MM.1S (cell line): ENCODE measurements at places on chromosomes 3 and 15.

DNA sequence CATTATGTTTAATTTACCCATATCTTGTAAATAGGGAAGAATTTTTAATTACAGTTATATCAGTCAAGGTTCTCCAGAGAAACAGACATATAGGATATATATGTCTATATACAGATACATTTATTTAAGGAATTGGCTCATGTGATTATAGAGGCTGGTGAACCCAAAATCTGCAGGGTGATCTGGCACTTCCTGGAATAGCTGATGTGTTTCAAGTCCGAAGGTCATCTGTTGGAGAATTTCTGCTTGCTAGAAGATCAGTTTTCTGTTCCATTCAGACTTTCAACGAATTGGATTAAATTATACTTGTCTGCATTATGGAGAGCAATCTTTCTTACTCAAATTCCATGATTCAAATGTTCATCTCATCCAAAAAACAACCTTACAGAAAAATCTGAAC is 694.6 kb upstream of the DPPA4 start:
- no peak for DNase-seq

DNA sequence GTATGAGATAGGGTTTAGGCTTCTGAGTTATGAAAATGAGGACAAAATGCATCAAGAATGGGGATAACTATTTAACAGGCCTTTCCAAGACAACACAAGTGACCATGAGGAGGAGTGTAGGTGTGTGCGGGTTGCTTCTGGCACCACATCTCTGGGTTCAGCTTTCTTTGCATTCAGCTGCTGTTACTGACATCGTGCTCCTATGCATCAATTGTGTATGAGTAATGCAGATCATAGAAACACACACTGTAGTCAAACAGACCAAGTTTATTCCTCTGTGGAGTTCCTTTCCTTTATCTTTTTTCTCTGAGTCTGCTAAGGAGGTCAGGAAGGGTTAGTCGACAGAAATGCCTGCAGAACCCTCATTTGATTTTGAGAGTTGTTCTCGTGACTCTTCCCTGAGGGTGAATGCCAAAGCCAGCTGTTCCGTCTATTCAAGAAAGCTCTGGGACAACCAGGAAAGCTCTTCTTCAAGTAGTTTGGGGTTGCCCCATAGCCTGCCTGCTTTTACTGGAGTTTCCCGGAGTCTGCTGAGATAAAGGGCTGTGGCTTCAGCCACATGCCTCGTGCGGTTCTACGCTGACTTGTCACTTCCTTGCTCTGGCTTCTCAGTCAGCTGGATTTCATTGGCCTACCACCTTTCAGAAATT is 136.7 kb upstream of the TLE3 start:
- no peak for DNase-seq

GRCh38 chr15:73683777-73684580 is at the start of gene CD276:
Gene CD276, plus strand, starts transcription at chr15:73684383. Its CDS starts 15,257 bp downstream, at chr15:73699640.
- DNase-seq = peak; percentile 60

GRCh38 chr3:150495149-150495548 is 51.1 kb downstream of the SERP1 start:
- no peak for DNase-seq

GRCh38 chr3:161043336-161044035 is 61.7 kb downstream of the B3GALNT1 start:
- no peak for DNase-seq

GRCh38 chr3:138915503-138916498 is 31.1 kb downstream of the FOXL2 start:
- peak; percentile 89 for DNase-seq

- DNase-seq = no peak
Measured at GRCh38 chr3:8518138-8518537, 16.5 kb downstream of the LMCD1 start.

GRCh38 chr3:14477311-14477935 is 62.7 kb downstream of the GRIP2 start:
- DNase-seq = no peak

- DNase-seq = no peak
Measured at GRCh38 chr3:169148448-169149348, 514.8 kb downstream of the MECOM start.

DNA sequence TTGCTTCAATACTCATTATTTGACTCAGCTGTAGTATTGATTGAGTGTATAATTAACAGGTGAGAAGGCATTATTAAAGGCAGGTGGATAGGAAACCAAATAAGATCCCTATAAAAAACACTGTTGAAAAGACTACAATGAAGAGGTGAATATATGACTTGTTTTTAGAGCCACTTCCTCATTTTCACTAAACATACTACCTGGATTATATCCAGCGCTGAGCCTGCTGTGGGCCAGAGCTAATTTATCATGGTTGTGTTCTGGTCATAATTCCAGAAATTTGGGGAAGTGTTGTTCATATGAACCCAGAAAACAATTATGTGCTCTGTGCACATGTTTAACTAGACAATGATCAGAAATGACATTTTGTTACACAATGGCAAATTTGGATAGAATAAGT is 235.3 kb upstream of the MME start:
- DNase-seq = no peak

- DNase-seq = no peak
Measured at GRCh38 chr15:80709542-80709941, 14.4 kb downstream of the ABHD17C start.

DNA sequence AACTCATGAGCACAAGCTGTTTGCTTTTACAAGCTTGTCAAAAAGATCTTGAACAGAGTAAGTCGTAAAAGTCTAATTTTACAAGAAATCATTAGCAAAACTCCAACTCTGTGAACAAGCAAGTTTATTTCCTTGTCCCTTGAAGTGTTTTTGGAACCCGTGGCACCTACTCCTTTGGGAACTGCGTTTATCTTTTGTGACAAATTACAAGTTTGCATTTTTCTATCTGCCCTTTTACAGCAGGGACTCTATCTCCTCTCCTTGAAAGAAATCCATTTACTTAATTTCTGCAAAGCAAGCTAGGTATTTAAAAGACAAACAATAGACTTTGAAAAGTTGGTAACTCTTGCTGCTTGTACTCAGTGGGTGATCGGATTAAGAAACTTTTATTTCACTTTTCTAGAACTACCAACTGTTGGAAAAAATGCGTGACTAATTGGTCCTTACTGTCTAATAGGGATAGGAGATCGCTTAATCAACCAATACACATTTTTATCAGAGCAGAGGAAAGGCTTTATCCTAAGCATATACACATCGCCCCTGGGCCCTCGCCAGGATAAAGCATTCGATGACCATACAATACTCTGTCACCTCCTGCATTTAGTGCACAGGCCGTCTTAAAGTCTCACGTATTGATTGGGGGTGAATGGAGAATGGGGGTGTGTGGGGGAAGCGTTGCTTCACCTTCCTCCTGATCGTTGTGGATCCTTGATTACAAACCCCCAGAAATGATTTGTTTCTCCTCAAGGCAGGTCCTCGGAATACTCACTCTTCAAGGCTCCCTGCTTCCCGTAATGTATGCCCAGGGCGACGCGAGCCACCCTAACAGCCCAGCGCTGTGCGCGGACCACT is 1.7 kb downstream of the PRTG start:
- DNase-seq = no peak

DNA sequence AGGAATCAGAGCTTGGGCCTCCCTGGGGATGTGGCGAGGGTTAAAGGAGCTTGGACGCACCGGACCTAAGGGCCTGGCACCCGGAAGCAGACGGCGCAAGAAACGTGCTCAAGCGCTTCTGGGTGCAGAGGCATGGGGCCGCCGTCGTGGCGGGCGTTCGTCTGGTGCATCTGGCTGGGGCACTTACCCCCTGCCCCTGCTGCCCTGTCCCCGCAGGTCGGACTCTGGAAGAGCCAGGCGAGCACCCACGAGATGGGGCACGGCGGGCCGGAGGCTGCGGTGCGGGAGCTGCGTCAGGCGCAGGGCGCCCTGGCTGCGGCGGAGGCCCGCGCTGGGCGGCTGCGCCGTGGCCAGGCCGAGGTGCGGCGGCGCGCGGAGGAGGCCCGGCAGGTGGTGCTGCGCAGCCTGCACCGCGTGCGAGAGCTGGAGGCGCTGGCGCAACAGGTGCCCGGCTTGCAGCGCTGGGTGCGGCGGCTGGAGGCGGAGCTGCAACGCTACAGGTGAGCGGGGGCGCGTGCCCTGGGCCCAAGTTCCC is 2.5 kb downstream of the EFCC1 start:
- peak; percentile 82 for DNase-seq

- no peak for DNase-seq
Measured at GRCh38 chr3:108177536-108177935, 44.7 kb downstream of the IFT57 start.

DNA sequence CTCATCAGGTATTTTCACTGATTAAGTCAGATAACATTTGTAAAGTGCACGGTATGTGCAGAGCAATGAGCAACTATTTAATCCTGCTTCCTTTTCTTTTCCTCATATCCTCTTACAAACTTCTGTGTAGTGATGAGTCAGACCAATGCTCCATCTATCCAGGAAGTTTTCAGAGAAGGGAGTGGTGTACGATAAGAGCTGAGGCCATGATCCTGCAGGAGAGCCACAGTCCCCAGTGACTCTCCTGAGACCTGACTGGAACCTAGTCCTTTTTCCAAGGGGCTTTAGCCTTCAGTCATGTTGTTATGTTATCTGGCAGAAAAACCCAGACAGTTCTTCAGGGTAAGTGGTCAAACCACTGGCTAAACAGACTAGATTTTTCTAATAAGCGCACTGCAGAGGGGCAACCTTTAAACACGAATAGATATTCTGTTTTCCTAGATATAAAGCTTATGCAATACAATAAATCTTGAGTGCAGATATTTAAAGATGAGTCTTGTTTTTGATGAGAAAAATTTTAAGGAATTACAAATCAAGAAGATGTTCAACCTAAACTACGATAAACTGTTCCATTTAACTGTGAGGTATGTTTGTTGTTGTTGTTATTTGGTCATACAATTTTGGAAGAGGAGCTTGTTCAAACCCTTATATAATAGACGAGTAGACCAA is 110.5 kb upstream of the RAP2B start:
- no peak for DNase-seq

DNA sequence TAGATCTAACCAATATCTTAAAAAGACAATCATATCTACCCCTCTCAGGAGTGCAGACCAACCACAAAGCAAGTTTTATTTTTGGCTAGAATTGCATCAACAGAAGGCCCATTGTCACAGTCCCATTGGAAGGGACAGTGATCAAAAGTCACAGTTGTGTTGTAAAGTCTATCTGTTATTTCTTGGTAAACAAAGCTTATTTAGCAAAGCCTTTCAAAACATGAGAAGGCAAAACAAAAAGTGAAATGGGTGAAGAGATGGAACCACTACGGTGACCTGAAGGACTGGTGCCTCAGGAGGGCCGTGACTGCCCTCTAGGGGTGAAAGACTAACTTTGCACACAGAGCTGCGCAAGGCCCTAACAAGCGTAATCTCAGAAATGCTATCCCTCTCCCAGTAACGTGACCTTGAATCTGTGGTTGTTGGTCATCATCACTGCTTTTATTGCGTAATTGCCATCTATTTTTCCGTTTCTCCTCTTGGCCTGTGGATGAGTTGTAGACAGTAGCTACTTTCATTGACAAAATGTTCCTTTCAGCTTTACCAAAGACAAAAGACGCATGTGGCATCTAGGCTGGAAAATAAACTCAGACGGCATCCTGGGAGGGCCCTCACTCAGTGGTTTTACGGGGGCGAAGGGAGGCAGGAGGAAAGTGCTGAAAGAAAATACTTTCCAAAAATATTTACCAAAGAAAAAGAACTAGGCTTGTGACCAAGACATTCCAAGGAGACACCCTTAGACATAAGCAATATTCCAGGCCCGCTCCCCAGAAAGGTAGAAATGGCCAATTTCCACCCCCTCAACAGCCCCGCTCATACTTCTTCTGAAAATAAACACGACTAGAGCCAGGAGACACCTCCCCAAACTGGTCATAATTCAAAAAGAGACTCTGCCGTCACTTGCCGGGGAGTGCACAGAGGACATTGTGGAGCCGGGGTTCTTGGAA is 79.4 kb downstream of the FRMD4B start:
- DNase-seq = peak; percentile 83

DNA sequence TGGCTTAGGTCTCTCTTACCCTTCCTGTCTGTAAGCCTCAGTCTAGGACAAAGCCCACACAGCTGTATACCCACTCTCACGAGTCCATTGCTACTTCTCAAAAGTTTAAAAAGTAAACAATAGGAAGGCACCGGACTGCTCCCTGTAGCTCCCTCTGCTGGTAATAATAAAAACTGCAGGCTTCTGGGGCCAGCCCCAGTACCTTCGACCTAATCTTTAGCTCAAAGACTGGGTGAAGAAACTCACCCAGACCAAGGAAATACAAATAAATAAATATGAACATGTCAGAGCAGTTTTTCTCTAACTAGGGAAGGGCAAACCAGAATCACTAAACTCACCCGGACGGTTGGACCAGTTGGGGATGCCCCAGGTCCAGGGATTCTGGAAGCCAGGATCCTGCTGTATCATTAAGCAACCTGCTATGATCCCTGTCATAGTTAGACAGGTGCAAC is 5.0 kb downstream of the FAM219B start:
- peak; percentile 66 for DNase-seq

DNA sequence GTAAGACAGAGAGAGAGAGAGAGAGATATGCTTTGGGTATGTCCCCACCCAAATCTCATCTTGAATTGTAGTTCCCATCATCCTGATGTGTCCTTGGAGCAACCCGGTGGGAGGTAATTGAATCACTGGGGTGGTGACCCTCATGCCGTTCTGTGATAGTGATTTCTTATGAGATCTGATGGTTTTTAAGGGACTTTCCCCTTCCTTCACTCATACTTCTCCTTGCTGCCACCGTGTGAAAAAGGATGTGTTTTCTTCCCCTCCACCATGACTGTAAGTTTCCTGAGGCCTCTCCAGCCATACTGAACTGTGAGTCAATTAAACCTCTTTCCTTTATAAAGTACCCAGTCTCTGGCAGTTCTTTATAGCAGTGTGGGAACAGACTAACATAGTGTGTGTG is 60.3 kb downstream of the EOMES start:
- no peak for DNase-seq

DNA sequence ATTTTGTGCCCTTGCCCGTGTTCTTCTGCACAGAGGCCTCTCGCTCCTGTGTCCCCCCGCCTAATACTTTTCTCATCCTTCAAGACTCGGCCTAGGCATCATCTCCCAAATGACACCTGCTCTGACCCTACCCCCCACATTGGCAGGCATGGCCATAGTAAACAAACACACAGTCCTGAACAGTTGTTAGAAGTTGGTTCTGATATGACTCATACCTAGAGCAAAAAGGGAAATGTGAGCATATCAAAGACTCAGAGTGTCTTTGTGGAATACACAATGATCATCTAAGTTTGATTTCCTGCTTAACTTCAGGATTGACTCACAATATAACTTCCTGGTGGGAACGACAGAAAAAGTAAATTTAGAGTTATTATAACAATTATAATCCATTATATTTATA is 120.5 kb downstream of the POLR2M start:
- DNase-seq = no peak
